ENCODE measurements at places on chromosomes 6 and 20.
A peak's percentile ranks its signal among the peaks of the same experiment; 100 is the strongest.

DNA sequence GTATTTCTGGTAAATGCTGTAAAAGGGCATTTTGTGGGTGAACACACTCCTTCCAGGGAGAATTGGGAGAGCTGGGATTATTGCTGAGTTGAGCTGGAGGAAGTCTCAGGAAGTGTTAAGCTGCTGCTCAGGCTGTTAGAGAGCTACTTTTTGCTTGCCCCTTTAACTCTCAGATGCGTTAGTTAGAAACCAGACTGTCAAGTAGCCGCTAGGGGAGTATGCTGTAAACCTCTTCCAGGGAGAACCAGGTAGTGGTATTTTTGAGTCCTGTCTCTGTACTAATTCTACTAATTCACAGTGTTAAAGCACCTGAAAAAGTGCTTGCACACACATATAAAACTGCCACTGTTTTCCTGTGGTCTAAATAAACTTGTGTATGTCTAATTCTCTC is 6.6 kb upstream of the GFRAL start:
- DNase-seq = no peak

DNA sequence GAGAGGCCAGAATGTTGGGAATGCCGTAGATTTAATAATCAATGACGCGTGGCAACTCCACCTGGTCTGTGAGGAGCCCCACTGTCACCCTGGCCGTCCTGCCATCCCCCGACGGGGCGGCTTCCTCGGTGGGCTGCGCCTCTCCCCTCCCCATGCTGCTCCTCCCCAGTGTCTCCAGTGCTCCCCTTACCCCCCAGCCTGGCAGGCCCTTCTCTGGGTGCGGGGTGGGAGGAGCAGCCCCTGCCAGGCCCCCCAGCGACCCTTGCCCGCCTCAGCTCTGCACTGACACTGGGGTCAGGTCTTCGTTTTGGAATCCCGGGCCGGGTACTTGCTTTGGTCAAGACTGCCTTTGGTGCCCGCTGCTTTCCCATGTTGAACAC is 82.3 kb upstream of the FRMD1 start:
- DNase-seq = no peak

GRCh38 chr6:88179692-88180091 is 13.5 kb upstream of the CNR1 start:
- no peak for DNase-seq

GRCh38 chr6:26249957-26250697 is 114.9 kb upstream of the BTN3A2 start:
- no peak for DNase-seq

- peak; percentile 21 for DNase-seq
Measured at GRCh38 chr6:20661721-20662120, 127.5 kb downstream of the CDKAL1 start.

DNA sequence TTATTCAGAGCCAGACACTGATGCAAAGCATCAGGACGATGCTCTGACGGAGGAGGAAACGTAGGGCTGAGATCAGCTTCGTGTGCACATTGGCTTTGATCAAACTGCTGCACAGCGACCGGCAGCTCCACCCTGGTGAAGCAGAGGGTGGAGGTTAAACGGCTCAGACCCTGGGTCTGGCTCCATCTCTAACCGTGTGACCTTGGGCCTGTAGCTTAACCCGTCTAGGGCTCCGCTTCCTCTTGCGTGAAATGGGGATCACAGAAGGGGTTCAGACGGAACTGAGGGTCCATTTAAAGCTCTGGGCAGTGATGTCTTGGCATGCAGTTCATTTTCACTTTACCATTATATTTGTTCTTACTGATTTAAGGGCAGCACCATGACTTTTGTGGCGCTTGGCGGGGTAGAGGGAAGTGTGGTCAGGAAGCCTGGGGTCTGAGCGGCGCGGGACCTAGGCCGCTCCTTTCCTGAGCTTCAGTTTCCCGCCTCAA is 644 bp downstream of the RBL1 start:
- no peak for DNase-seq

GRCh38 chr20:40945754-40946450 is 82.7 kb upstream of the TOP1 start:
- DNase-seq = no peak

DNA sequence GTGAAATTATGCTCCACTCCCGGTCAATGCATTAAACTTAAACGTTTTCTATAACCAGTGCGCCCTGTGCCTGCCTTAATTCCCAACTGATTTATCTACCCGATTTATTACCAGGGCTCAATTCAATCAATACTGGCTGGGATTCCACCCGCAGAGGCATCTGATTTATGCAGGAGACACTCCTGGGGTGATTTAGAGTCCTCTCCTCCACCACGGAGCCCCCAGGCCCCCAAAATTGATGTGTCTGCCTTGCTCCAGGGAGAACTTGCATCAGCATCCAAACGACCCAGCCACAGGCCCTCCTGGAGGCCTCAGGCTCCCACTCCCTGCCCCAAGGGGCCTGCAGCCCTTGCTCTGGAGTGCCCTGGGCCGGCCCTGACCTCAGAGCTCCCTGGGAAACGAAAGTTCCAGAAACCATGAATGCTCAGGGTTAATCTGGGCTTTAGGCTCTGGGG is 29.5 kb downstream of the ANKRD60 start:
- no peak for DNase-seq

DNA sequence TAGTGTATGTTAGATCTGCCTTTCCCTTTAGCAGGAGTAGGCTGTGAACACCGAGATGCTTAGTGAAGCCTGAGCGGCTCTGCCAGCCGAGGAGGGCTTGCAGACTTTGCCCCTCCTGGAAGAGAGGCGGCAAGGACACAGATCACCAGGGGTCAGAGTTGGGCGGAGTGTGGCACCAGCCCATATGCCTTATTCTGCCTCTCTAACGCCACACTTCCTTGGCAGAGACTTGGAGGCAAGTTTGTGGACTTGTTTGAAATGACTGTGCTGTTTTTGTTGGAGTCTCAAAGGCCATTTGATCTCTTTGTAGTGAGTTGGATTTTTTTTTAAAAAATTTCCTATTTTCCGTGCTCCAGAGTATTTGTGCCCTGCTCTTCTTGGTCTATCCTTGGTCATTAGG is 44.5 kb upstream of the CLDN20 start:
- DNase-seq = no peak

Data from NCI-H2081 treated with DMSO at 0.1 percent for 48 hours (cell line).